CD4-positive, alpha-beta T cell treated with Interleukin-2 at 100 ng/mL for 4 hours (primary cell): ENCODE measurements at places on chromosomes 4 and X.

DNA sequence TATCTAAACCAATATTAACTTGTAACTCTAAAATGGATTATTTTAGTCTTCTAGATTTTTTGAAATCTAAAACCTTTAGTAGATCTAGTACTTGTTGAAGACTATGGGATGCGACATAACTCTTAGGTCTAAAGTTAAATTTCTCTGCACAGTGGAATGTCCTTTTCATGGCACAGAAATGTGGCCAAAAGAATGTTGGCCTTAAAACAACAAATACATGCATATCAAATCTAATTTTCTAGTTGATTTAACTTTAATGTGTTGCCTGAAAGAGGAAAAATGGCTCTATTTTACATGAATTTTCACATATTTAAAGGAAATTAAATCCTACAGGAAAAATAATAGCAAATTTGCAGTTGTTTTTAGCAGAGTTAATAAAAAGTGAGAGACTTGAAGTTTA lies 30.3 kb downstream of the NFKB1 start:
- DNase-seq = no peak

- no peak for DNase-seq
Measured at GRCh38 chrX:37455381-37455780, 106.2 kb downstream of the PRRG1 start.

DNA sequence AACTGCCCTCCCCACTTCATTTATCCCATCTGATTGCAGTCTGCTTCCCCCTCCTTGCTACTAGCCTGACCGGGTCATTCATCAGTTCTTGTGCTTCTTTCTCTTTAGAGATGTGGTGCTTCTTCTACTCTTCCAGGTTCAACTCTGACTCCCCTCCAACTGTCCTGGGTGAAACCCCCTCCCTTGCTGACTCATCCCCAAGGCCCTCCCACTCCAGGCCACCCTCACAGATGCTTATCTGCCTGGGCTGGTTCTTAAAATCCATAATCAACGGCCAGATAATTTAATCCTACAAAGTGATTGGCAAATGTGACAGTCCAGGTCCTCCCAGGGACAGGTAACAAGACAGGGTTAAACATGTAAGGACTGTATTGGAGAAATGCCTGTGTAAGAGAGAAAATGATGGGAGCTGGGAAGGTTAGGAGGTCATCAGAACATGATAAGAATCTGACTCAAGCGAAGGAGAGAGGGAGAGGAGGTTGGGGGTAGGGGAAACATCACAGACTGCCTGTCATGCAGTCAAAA lies 182.8 kb upstream of the C1QTNF7 start:
- DNase-seq = no peak

GRCh38 chrX:67674741-67675140 lies 130.9 kb downstream of the AR start:
- DNase-seq = no peak

GRCh38 chr4:162366146-162366545 lies 202.3 kb upstream of the FSTL5 start:
- DNase-seq = no peak

GRCh38 chr4:23278845-23279244 lies 586.1 kb downstream of the GBA3 start:
- no peak for DNase-seq
